CD4-positive, alpha-beta T cell treated with Interleukin-17A for 1 hour (primary cell): ENCODE measurements at places on chromosomes 5 and 9.

- DNase-seq = no peak
Measured at GRCh38 chr9:134957165-134957944, 39.6 kb upstream of the FCN1 start.

DNA sequence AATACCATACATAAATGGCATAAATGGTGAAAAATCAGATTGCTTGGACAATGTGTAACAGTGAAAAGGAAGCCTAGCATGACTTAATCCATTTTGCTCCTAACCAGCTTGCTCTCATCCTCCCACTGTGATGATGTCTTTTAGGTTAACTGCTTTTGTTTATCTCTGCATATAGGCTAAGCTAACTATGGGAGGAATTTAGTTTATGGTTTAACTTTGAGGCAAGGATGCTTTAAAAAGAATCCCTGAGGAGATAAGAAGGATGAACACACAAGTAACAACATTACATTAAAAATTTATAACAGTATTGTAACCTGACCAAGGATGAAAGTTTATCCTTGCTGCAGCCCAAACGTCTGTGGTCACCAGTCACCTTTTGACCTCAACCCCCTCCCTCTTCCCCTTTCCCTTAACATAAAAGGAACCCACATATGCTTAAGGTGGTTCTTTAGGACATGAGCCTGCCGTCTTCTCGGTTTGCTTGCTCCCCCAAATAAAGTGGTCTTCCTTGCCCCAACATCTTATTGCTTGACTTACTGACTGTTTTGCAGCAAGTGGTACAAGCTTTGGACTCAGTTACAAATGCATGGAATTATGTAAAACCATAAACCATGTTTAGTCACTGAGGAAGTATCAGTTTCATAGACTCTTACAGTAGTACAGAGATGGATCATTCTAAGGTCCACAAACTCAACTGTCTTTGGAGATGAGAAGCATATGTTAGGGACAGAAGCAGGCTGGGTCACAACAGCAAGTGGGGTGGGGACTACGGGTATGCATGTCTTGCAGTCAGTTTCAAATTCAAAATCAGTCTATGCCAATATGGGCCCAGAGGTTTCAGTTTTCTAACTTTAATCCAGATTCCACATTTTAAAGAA is 31.3 kb downstream of the AGXT2 start:
- no peak for DNase-seq

DNA sequence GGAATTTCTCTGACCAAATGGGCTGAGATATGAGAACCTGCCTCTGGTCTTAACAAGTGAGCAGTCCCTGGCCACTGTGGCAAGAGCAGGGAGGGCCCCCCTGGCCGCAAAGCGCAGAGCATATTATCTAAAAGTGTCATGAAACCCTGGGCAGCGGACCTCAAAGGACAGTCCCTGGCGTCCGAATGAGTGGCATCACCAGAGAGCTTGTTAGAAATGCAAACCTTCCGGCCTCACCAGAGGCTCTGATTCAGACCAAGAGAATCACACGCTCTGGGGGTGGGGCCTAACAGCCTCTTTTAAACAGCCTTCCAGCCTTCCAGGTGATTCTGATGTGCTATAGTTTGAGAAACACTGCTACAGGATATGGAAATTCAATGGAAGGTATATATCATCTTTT is 10.9 kb downstream of the PTPN3 start:
- DNase-seq = no peak

GRCh38 chr5:10536511-10536910 is 27.4 kb upstream of the ANKRD33B start:
- DNase-seq = no peak

- DNase-seq = no peak
Measured at GRCh38 chr5:60891667-60892066, 47.6 kb upstream of the ELOVL7 start.

DNA sequence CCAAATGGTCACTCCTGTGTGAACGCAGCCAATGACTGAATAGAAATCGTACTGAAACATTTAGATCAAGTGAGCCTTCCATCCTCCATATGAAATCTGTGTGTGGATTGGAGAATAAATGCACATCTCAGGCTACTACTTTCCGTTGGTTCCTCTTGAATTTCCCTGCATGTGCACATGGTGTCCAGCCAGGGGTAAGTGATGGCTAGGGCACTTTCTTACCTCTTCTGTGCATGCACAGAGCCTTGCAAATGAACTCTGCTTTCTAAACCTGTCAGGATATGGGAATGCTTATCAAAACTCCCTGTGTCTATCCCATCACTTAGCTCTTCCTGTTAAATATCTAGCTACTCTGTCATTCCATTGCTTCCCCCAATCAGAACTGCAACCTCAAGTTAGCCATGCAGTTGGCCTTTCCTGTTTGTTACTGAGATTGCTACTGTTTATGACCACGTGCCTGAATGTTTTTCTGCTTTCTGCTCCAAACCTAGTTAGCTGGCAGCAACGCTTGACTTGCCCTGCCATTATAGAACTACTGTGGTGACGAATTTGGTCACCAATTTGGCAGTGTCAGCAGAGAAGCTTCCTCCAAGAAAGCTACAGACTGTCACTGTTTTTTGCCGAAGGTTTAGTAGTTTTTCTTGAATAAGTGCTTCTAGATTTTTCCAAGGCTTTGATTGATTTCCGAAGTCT is 661.6 kb downstream of the LRRC70 start:
- no peak for DNase-seq

DNA sequence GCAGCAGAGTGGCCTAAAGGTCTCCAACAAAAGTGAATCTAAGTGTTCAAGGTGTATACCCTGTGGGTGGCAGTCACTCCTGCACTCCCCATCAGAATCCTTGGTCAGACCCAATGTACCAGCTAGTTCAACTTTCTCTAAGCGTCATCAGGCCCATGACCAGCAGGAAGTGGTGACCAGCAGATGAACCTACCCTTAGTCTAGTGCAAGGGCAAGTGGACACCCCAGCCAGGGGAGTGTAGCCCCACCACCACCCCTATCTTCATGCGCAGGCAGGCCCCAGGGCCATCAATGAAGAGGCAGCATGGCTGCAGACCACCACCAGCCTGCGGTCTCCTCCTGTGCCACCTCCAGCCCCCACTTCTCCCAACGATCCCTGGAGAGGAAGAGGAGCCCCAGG is 213.1 kb downstream of the AGTPBP1 start:
- DNase-seq = no peak

DNA sequence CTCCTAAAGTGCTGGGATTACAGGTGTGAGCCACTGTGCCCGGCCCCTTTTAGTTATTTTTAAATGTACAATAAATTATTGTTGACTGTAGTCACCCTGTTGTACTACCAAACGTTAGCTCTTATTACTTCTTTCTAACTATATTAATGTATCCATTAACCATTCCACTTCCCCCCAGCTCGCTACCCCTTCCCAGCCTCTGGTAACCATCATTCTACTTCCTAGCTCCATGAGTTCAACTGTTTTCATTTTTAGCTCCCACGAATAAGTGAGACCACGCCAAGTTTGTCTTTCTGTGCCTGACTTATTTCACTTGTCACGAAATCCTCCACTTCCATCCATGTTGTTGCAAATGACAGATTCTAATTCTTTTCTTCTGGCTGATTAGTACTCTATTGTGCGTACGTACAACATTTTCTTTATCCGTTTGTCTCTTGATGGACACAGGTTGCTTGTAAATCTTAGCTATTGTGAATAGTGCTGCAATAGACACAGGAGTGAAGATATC is 6.5 kb downstream of the LURAP1L start:
- DNase-seq = no peak

- DNase-seq = no peak
Measured at GRCh38 chr9:134951461-134951860, 33.7 kb upstream of the FCN1 start.

DNA sequence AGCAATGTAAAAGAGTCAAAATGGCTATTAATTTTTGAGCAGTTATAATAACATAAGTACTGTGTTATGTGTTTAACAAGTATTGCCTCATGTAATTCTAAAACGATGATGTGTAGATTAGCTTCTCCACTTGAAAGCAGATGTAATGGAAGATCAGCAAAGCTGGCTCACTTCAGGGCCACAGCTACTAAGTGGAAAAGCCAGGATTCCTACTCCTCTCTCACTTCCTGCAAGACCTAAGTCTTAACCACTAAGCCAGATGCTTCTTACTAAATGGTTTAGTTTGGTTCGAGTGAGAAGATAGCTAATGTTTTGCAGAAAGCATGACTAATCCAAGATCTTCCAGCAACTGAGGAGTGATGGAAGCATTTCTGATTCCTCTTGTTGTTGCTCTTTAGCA is 15.7 kb upstream of the TNC start:
- no peak for DNase-seq

DNA sequence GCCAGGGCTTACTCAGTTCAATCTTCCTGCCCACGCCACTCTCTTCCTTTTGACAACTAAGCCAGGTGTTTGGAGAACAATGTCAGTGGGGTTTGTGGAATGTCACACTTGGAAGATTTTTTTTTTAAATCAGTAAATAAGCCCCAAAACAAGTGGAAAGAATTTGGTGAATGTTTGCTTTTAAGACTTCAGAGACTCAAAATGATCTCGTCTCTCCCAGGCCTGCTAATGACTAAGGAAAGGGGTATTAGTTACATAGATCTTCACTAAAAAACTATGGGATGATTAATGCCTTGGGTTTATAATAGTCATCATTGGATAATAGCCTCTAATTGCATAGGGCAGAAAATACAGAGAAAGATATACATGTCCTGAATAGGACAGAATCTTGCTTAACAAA is 166.4 kb downstream of the DMRT2 start:
- DNase-seq = no peak

- DNase-seq = no peak
Measured at GRCh38 chr9:116641292-116642059, 45.6 kb upstream of the TRIM32 start.

DNA sequence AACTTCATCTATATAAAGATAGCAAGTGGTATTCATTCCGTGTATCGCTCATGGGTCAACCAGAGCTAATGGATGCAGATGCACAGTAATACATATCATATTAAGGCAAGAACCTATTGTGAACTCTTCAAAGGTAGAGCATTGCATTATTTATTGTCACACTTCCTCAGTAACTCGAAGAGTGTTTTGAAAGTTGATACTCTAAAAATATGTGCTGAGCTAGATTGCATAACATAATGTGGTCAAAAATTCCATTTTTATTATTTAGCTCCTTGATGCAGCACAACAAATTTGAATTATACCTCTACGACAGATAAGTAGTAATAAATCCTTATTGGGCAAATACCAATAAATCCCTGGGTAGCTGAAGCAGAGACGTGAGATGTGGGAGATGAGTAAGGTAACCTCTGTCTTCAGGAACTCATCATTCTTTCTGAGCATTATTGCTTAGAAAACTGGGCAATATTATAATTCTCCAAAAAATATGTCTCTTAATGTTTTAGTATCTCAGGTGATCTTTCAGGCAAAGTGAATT is 70.3 kb downstream of the CDH18 start:
- no peak for DNase-seq

- no peak for DNase-seq
Measured at GRCh38 chr5:36357391-36357975, 55.8 kb upstream of the RANBP3L start.

DNA sequence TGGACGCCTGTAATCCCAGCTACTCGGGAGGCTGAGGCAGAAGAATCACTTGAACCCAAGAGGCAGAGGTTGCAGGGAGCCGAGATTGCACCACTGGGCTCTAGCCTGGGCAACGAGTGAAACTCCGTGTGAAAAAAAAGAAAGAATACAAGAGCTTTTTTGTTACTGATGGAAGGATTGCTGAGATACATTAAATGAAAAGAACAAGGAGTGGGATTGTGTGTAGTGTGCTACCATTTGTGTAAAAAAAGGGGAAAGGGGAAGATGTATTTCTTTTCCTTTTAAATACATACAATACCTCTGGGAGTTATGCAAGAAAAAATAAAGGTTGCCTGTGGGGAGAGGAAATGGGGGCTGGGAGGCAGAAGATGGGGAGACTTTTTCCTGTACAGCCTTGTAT is 14.7 kb upstream of the GARNL3 start:
- no peak for DNase-seq

DNA sequence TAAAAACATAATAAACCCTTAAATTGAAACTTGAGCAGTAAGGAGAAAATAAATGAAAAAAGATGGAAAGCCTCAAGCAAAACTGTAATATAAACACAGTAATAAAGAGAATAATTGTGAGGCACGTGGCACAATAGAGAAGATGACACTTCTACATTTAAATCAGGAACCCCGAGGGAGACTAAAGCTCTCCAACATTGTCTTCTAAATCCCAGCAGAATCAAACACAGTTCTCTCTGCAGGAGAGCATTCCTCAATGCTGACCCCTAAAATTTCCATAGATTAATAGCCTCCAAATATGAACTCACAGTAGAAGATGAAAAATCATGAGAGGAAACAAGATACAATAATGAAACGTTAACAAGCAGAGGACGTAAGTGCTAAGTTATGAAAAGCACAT is 721.2 kb upstream of the COX7C start:
- no peak for DNase-seq
